ENCODE measurements at places on chromosomes 2 and 18.
A peak's percentile ranks its signal among the peaks of the same experiment; 100 is the strongest.

GRCh38 chr2:221104361-221104811 is 467.7 kb downstream of the EPHA4 start:
- DNase-seq = no peak

DNA sequence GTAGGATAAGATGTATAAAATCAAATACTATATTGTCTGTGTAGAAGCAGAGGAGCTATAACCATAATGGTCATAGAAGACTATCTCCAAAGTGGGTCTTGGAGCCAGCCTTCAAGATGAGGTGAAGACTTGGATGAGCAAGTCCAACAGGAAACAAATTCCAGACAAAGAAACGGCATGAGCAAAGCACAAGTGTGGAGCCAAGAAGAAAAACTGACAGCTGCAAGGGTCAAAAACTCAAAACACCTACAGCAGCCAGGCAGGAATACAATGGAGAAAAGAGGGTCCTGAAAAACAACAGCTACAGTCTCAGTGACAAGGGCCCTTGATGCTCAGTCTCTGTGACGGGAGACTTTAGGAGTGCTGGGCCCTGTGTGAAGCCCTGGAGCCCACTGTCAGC is 102.4 kb downstream of the STK39 start:
- no peak for DNase-seq

GRCh38 chr2:121450301-121450700 is 80.4 kb upstream of the RNU4ATAC start:
- no peak for DNase-seq

GRCh38 chr2:138115666-138116065 is 151.4 kb downstream of the HNMT start:
- no peak for DNase-seq

GRCh38 chr2:99808361-99809200 is 318.8 kb upstream of the REV1 start:
- no peak for DNase-seq

GRCh38 chr2:132991471-132992045 is 321.6 kb upstream of the LYPD1 start:
- DNase-seq = no peak

GRCh38 chr2:238165288-238165921 is 6.6 kb downstream of the ERFE start:
- DNase-seq = no peak

GRCh38 chr18:76482971-76483691 is 11.9 kb downstream of the ZNF516 start:
- DNase-seq = no peak

- DNase-seq = peak; percentile 73
These were observed at the start of gene ADCY3 for GRCh38 chr2:24920098-24920808. Gene ADCY3, minus strand, starts transcription at chr2:24920237. Its CDS starts 1,250 bp downstream, at chr2:24918987.

DNA sequence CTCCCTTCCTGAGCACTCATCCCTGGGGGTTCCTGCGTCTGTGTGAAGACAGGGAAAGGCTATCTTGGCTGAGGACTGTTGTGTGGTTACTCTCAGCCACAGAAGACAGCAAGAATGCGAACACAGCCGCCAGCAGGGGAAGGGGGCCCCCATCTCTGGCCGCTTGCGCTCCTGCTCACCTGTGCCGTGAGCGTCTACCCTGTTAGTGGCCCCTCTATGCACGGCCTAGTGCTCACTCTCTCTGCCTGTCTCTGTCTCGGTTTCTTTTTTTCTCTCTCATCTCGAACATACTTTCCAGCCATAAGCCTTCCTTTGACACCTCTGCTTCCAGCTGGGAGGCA is 206.7 kb upstream of the APCDD1 start:
- no peak for DNase-seq
